ENCODE measurements at places on chromosomes 5 and 9.

GRCh38 chr5:127840198-127840524 is 137.0 kb downstream of the CCDC192 start:
- DNase-seq, result no peak

DNA sequence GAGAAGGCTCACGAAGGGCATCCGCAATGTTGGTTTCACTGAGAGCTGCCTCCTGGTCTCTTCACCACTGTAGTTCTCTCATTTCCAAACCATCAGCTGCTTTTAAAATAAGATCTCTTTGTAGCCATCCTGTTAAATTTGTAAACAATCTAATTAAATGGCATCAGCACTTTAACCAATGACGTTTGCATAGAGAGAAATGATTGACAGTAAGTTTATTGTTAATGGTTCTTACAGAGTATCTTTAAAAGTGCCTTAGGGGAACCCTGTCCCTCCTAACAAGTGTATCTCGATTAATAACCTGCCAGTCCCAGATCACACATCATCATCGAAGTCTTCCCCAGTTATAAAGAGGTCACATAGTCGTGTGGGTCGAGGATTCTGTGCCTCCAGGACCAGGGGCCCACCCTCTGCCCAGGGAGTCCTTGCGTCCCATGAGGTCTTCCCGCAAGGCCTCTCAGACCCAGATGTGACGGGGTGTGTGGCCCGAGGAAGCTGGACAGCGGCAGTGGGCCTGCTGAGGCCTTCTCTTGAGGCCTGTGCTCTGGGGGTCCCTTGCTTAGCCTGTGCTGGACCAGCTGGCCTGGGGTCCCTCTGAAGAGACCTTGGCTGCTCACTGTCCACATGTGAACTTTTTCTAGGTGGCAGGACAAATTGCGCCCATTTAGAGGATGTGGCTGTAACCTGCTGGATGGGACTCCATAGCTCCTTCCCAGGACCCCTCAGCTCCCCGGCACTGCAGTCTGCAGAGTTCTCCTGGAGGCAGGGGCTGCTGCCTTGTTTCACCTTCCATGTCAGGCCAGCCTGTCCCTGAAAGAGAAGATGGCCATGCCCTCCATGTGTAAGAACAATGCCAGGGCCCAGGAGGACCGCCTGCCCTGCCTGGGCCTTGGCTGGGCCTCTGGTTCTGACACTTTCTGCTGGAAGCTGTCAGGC is 16.6 kb downstream of the SQSTM1 start:
- DNase-seq, result no peak

DNA sequence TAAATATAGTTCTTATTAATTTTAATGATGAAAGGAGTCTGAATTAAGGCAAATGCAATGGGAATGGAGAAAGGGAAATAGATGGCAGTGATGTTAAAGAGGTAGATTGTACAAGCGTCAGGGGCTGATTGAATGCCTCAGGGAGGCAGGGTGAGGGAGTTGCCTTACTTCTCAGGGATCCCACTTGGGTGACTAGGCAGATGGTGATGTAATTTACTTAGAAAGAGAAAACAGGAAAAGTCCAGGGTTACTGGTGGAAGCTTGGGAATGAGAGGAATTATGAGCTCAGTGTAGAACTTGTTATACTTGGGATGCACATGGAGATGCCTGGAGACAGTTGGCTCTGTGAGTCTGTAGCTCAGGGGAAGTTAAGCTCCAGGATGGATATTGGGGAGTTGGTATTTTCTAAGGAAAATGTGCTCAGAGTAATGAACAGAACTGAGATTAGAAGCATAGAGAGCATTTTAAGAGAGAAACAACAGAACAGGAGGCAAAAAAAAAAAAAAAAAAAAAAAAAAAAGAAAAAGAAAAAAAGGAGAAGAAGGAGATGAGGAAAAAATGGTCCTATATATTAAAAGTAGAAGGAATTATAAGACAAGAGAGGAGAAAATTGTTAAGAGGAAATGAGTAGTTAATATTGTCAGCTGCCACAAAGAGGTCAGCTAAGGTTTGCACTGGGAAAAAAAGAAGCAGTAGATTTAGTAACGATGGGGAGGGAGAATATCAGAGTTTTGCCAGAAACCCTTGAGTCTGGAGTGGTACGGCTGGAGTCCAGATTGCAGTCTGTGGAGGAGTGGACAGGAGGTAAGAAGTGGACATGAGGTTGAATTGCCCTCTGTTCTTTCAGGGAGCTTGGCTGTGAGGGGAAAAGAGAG is 88.0 kb upstream of the ELL2 start:
- DNase-seq, result no peak

DNA sequence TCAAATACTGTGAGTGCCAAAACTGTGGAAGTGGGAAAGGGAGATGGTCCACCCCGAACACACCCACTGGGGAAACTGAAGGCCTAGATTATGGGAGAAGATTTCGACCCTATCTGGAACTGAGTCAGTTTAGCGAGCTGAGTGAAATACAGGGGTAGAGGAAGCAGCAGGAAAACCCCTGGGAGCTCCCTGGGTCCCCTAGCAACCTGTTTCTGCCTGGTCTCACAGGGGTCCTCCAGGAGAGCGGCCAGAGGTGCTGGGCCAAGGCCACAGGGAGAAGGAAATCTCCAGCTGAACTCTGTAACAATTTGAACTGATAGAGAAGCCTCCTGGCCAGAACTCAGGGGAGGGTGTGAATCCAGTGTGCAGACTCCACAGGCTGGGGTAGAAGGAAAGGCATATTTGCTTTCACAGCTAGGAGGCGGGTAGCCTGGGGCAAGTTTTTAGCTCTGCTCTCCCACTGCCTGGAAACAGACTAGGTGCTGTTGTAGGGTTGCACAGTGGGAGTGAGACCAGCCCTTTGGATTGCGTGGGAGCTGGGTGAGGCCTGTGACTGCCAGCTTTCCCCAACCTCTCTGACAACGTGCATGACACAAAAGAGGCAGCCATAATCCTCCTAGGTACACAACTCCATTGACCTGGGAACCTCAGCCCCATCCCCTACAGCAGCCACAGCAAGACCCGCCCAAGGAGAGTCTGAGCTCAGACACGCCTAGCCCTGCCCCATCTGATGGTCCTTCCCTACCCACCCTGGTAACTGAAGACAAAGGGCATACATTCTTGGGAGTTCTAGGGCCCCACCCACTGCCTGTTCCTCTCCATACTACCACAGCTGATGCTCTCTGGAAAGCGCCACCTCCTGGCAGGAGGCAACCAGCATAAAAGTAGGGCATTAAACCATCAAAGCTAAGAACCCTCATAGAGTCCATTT is 78.8 kb upstream of the GPBP1 start:
- DNase-seq, result peak; percentile 26

DNA sequence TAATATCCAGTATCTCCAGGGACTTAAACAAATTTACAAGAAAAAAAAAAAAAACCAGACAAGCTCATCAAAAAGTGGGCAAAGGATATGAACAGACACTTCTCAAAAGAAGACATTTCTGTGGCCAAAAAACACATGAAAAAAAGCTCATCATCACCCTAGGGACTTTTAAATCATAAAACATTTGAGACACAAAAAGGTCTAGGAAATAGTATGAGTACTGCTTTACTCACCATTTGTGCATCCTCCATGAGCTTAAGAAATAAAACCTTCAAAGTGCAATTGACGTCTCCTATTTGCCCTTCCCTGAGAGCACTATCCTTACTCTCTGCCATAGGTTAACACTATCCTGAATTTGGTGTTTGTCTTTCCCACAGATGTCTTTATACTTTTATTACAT is 193.7 kb upstream of the NREP start:
- no peak for DNase-seq

DNA sequence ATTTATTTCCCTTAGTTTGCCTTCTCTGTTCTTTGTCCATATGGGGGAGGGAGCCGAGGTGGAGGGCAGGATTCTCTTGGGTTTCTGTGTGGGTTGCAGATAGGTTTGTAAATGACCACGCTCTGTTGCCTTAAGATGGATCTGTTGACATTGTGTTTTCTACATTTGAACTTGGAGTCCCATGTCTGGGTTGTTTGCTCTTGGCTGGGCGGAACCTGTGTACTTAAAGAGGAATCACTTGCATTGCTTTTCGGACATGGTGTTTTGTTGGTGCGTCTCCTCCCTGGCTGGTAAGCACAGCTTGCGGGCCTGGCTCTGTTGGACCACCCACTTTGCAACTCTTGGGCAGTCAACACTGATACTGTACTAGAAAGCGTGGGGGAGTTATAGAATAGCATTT is 45.9 kb downstream of the EHMT1 start:
- no peak for DNase-seq
